Activated CD8-positive, alpha-beta memory T cell treated with anti-CD3 and anti-CD28 coated beads for 1 hour (primary cell): ENCODE measurements at places on chromosomes 4 and X.

GRCh38 chr4:42104521-42104920 is 47.9 kb downstream of the BEND4 start:
- DNase-seq = no peak

- DNase-seq = no peak
Measured at GRCh38 chr4:8642651-8643321, 50.2 kb downstream of the CPZ start.

GRCh38 chr4:89897867-89898266 is 3.2 kb downstream of the MMRN1 start:
- no peak for DNase-seq

GRCh38 chrX:129678614-129679195 is 23.9 kb upstream of the APLN start:
- DNase-seq = no peak

DNA sequence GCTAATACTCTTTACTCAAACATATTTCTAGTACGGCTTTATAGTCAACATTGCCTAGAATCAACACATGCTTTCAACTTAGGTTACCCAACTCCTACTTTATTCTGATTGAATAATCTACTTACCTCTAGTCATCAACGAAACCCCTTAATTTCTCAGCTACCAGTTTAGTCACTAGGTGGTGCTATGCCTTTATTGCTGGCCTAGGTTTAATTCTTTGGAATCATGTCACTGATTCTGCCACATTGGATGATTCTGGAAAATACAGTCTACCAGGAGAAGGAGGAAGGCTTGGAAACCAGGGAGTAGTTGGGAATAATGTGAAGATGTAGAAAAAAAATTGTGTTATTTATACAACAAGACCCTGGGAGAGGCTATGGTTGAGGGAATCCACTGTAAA is 167.7 kb downstream of the DCAF12L2 start:
- no peak for DNase-seq
